Hypothalamus (tissue), 51 donors: ENCODE measurements at places on chromosomes 13 and 19.

DNA sequence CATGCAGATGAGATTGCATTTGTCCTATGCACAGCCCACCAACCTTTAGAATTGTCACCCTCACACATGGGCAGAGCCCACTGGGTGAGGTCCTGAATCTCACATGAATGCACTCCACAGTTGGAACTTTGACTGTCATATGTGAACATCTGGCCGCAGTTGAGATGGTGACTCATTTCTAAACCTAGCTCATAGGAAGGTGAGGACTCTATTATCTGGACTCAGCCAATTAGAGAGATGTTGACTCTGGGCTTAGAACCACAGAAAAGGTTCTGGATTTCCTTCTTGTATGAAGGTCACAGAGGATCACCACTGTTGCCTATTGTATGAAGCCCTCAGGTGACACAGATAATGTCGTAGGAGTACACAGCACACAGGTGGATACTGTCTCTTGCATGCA lies 25.6 kb upstream of the ZNF681 start:
- DNase-seq: no peak

DNA sequence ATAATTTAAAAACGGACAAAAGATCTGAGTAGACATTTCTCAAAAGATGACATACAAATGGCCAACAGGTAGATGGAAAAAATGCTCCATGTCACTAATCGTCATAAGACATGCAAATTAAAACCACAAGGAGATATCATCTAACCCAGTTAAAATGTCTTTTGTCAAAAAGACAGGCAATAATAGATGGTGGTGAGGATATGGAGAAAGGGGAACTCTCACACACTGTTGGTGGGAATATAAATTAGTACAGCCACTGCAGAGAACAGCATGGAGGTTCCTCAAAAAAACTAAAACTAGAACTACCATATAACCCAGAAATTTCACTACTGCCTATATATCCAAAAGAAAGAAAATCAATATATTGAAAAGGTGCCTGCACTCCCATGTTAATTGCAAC lies 37.9 kb downstream of the OR10H4 start:
- DNase-seq: no peak

GRCh38 chr13:108674346-108674745 lies 44.9 kb downstream of the MYO16 start:
- no peak for DNase-seq

DNA sequence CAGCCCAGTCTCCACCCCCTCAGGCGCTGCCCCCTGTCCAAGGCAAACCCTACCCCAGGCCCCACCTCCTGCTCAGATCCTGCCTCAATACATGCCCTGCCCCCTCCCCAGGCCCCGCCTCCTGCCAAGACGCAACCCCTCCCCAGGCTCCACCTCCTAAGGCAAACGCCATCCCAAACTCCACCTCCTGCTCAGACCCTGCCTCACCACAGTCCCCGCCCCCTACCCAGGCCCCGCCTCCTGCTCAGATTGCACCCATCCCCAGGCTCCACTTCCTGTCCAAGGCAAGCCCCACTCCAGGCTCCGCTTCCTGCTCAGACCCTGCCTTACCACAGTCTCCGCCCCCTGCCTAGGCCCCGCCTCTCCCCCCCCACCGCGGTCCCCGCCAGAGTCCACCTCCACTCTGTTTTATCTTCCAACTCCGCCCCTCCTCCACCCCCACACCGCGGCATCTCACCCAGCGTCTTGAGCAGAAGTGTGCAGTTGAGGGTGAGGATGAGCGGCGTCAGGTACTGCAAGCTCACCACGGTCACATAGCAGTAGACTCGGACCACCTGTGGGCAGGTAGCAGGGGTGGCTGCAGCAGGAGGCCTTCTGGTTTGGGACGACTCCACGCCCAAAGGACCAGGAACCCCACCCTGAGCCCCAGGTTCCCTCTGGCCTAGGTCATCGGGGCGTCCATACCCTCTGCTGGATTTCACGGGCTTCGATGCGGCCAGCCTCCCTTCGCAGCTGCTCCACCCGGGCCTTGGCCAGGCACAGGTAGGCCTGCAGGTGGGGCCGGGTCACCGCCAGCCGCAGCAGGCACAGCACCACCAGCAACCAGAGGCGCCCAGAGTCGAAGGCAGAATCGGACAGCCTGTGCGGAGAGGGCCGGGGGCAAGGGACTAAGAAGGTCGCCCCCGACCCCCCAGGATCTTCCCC lies 17.7 kb downstream of the TMEM161A start:
- DNase-seq: peak; percentile 14

DNA sequence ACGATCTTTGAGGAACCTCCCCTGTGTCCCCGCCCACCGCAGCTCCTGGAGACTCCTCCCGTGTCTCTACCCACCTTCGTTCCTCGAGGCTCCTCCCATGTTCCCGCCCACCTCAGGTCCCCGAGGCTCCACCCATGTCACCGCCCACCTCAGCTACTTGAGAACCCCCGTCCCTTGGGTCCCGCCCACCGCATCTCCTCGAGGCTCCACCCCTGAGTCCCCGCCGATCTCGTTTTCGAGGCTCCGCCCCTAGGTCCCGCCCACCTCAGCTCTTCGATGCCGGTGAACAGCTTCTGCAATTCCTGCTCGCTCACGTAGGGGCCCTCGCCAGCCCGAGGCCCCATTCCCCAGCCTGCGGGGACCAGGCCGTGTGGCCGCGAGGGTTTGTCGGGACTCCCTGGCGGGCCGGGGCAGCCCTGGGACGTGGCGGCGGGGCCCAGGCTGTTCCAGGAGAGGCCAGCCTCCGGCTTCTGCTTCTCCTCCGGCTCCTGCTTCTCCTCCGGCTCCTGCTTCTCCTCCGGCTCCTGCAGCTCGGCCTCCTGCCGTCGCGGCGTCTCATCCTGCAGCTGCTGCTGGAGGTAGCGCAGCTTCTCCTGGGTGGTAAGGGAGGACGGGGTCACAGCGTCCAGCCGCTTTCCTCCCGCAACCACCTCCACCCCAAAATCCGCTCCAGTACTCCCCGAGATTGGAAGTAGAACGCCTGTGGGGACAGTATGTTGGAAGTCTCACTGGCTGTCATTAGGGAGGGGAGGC lies 16.7 kb downstream of the TSKS start:
- no peak for DNase-seq

GRCh38 chr19:45994456-45994997 lies 740 bp upstream of the CCDC61 start:
- no peak for DNase-seq

- no peak for DNase-seq
Measured at GRCh38 chr13:79194272-79194671, 211.8 kb downstream of the RBM26 start.

DNA sequence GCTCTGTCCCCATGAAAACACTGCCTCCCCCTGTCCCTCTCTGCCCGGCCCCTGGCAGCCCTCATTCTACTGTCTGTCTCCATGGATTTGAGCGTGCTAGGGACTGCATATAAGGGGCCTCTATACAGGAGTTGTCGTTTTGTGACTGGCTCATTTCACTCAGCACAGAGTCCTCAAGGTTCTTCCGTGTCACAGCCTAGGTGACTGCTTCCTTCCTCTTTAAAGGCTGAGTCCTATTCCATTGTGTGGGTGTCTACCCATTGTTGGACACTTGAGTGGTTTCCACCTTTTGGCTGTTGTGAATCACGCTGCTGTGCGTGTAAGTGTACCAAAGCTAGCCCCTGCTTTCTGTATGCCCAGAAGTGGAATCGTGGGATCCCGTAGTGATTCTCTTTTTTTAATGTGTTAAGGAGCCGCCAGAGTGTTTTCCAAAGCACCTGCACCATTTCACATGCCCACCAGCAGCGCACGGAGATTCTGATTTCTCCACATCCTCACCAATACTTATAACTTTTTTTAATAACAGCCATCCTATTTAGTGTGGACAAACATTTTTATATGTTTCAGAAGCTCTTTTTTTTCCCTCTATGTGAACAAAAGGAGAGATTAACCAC lies 116.7 kb downstream of the COL4A2 start:
- DNase-seq: no peak

GRCh38 chr13:90375851-90376250 lies 971.6 kb upstream of the MIR17HG start:
- no peak for DNase-seq

DNA sequence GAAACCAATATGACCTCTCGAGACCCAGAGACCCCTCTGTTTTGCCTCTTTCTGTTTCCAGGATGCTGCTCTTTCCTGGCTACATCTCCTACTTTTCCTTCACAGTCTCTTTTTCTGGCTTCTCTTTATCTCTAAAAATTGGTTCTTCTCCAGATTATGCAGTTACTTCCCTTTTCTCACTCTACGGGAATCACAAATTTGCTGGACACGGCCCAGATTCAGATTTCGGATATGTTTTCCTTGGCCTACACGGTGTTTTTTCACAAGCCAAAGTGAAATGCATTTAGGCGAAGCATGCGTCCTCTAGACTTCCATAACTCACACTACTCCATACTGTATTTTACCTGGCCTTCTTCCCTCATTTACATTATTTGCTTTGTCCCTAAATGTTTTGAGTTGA lies 214.7 kb upstream of the MIR17HG start:
- DNase-seq: no peak

DNA sequence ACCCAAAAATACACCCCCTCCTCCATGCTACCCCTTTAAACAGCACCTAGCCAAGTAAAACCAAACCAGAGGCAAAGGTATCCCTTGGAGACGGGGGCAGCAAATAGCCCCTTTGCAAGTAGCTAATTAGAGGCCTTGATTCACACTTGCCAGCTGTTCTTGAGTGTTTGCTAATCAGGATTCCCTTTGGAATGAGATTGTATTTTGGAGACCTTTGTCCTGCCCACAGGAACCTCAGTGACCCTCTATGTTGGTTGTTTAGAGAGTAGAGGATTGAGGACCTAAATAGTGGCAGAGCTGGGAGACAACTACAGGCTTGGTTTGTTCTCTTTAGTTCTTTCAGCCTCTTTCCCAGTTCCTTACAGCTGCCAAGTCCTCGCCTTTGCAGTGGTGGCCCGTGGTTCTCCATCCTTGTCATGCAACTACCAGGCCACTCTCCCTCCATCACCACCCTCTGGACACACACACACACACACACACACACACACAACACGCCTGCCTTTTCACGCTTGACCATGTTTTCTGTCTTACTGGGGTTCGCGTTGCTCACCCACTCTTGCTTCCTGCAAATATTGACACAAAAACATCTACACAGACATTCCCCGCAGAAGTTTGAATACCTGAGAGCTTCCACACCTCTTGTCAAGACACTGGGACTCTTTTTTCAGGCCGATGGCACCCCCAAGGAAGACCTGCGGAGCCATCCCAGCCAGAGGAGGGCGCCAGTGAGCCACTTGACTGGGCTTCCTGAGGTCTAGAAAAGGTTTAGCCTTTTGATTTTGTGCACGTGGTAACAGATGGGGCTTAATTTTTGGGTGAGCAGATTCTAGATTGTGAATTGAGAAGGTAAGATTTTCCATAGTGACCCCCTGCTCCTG lies 80.0 kb upstream of the GPR183 start:
- no peak for DNase-seq

DNA sequence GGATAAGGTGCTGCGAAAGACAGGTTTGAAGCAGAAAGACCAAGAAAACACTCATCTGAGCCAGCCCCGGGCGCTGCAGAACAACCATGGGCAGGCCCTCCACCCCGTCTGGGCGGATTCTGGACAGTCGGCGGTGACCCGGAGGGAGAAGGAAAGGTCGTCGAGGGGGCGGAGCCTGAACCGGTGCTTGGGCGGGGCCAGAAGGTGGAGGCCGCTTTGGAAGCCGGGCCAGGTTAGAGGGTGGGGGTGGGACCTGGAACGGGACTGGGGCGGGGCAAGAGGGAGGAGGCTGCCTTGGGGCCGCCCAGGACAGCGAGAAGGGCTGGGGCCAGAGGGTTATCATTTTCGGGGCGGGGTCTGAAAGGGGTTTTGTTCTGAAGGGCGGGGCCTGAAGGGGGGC lies 5.0 kb upstream of the ZNF765 start:
- DNase-seq: peak; percentile 2

- no peak for DNase-seq
Measured at GRCh38 chr13:65966991-65967451, 1263.1 kb downstream of the PCDH9 start.

GRCh38 chr19:41784743-41785142 lies 11.6 kb upstream of the CEACAM3 start:
- no peak for DNase-seq

DNA sequence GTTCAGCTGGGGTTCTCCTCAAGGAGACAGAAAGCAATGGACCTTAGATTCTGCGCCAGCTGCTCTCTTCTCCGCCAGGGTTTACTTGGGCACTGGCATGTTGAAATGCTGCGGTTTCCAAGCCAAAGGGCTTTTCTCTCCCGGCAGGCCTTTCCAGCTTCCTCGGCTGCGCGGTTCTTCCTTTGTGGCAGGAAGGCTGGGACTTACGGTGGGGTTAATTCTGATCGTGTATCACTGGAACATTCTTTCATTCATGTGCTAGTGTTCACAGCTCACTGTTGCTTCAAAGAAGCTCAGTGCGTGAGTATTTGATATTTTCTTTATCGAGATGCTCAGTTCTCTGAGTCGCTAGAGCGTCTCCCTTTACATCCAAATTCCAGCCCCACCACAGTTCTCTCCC lies 723.2 kb downstream of the UQCRFS1 start:
- DNase-seq: no peak

GRCh38 chr19:50818859-50819472 lies 4.6 kb downstream of the KLK1 start:
- DNase-seq: no peak

DNA sequence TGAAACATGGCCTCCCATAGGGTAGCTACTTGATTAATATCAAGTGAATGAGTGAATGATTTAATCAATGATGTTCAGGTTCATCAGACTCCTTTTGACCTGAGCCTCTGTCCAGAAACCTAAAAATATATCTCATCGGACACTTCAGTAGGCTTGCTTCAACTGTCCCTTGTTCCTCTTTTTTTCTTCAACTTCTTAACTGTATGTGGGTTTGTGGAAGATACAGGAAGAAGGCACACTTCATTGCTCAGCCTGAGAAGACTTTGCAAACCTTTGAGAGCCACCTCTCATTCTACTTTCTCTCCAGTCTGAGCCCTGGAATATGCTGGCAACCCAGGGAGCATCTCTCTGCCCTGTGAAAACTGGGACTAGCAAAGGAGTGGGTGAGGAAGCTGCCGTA lies 557.0 kb downstream of the FGF9 start:
- no peak for DNase-seq

GRCh38 chr13:80498433-80498832 lies 157.5 kb upstream of the SPRY2 start:
- no peak for DNase-seq

DNA sequence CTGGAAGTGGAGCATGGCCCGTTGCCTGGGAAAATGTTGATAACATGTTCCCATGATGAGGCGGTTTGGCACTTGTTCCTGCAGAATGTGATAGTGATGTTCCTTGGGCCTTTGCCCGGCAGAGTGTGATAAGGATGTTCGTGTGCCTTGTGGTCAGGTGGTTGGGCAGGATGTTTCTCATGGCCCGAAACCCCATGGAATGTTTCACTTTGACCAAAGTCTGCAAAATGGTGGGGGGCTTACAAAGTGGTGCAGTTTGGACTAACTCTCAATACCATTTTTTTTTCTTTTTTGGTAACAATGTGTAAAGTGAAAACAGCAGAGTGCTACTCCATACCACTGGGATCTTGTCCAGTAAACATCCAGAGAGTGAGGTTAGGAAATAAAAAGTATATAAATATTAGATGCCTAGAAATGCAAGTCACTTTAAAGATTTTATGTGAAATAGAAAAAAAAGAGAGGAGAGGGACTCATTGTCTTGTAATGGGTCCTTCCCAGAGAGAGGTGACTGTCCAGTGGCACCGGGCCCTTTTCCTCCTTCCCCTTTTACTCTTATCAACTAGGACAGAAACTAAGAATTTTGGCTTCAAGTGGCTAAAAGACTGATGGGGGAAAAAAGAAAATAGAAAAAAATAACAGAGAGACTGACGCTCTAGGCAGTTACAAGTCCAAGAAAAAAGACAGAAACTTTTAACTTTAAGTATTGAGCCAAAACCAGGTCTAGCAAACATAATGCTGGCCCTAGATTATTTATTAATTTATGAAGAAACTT lies 5.7 kb downstream of the FPR3 start:
- no peak for DNase-seq
